CD4-positive, alpha-beta T cell treated with Interleukin-15 for 4 hours (primary cell): ENCODE measurements at places on chromosomes 2 and 18.

DNA sequence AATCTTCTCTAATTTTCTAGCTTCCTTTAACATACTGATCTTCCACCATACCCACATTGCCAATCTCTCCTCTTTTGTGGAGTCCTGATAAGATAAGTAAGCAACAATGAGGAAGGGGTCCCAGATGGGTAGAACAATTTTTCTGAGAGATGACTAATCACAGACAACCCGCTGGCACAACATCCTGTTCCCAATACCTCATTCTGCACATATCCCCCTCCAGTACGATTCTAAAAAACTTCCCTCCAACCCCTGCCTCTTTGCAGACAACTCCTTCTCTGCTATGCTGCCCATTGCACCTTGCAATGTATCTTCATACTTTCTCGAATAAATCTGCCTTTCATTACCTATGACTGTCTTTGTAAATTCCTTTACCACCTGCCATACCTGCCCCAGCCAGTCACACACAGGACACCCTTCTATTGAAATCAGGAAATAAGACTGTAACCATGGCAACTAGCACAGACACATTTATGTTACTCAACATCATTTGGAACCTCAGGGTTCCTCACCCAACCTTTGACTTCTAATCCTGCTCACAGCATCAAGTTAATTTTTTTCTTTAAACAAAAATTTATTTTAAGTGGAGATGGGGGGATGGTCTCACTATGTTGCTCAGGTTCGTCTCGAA lies 7.4 kb upstream of the EXOC6B start:
- no peak for DNase-seq

- no peak for DNase-seq
Measured at GRCh38 chr2:232748038-232748437, 28.3 kb downstream of the KCNJ13 start.

- no peak for DNase-seq
Measured at GRCh38 chr2:64765160-64765805, 111.6 kb upstream of the SERTAD2 start.

DNA sequence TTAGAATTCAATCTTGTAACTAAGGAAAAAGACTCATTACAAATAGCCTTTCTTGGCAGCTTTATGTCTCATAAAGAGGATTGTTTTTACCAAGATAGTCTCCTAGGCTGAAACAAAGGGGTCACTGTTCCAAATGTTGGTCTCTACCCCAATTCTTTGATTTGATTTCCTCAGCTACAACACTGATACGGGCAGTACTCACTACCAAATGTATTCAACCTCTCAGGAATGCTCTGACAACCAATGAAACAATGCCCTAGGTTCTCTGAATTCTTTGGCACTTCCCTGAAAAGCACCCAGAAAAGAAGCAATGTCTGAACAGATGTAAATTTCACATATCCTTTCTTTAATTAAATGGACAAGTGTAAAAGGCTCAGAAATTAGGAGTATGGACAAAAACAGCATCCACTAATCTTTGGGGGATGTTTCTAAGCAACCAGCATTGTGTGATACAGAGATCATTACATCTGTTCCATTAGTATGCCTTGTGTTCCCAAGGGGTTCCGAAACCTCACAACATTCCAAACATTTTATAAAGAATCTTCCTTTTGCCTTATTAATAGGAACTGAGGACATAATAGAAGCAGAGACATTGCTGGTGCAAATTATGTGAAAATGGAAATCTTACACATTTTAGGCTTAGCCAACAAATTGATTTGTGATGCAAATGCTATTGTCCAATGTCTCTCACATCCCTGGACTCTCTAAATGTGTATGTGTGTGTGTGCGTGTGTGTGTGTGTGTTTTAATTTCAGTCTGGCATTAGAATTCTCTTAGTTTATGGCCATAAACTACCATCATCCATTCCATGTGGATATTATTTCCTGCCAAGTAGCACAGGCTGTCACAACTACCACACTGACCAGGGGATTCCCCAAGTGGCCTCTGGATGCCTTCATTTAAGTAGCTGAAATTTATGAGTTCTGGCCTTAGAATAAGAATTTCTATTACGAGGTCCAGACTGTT lies 276.0 kb downstream of the MTX2 start:
- no peak for DNase-seq

DNA sequence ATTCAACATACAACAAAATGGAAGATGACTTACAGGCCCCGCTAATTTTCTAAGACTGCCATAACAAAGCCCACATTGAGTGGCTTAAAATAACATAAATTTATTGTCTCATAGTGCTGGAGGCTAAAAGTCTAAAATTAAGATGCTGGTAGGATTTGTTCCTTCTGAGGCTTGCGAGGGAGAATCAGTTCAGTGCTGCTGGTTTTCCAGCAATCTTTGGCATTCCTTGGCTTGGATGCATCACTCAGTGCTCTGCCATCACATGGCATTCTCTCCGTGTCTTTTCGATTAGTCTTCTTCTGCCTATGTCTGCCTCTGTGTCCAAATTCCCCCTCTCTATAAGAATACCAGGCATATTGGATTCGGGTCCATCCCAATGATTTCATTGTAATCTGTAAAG lies 959.3 kb upstream of the TMEFF2 start:
- no peak for DNase-seq

DNA sequence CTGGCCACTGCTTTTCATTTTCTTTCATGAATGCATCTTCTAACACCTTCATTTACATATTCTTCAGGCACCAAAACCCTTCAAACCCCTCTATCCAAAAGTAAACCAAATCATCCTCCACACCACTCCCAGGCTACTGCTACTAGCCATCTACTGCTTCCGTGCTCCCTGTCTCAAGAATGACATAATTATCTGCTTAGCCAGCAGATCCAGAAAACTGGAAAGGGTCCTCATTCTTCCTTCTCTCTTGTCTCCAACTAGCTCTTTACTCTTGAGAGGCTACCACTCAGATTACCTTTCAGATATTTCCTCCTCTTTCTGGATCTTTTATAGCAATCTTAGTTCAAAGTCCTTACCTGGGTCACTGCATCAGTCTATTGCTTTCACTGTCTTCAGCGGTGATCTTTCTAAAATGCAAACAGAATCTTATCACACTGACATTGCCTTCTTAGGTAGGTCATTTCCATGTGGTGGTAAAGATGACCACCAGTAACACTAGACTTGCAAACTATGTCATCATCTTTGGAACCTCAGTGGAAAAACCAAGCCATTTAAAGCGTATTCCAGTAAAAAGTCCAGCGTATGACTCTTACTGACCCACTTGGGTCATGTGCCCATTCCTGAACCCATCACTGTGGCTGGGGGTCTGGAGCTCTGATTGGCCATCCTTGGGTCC lies 15.8 kb upstream of the NEDD4L start:
- no peak for DNase-seq

DNA sequence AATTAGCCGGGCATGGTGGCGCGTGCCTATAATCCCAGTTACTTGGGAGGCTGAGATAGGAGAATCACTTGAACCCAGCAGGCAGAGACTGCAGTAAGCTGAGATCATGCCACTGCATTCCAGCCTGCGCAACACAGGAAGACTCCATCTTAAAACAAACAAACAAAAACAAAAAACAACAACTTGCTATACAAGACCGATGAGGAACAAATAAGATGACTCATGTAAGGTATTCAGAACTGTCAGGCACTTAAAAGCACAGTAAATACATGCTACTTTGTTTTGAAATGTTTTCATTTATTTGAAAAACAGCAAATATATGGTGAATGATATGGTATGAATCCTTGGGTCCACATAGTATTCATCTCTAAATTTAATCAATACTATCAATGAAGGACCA lies 66.7 kb downstream of the TRIP12 start:
- DNase-seq, result no peak

DNA sequence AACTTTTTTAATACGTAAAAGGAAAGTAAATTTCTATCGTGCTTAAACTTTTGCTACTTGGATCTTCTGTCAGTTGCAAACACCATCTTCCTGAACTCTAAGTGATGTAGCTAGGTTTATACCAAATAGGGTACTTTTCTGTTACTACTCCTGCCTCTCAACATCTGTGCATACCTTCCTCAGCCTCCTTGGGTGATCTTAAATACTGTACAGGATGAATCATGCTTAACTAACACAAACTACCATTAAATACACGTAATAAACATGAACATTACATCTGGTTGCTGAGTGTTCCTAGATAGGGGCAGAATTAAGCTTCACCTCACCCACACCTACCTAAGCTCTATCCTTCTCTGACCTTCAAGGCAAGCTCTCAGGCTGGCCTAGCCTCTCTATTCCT lies 398.0 kb downstream of the TXNL1 start:
- DNase-seq, result no peak

- DNase-seq, result no peak
Measured at GRCh38 chr2:65024149-65024829, 31.9 kb upstream of the CEP68 start.

DNA sequence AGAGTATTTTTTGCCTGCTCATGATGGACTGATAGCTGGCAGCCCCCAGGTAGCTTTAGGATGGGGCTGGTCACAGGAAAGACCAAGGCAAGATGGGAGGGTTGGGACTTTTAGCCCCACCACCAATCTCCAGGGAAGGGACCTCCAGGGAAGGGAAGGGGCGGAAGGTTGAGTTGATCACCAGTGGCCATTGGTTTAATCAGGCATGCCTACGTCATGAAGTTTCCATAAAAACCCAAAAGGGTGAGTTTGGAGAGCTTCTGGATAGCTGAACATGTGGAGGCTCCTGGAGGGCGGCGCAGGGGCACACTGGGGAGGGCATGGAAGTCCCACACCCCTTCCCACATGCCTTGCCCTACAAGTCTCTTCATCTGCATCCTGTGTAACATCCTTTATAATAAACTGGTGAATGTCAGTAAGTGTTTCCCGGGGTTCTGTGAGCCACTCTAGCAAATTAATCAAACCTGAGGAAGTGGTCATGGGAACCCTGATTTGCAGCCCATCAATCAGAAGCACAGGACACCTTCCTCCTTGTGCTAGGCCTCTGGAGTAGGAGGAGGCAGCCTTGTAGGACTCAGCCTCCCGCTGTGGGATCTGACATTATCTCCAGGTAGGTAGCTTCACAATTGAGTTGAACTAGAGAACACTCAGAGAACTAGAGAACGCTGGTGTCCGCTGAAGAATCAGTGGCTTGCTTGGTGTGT lies 30.3 kb downstream of the RAB31 start:
- no peak for DNase-seq

GRCh38 chr18:4605212-4605611 lies 150.1 kb upstream of the DLGAP1 start:
- DNase-seq, result no peak

DNA sequence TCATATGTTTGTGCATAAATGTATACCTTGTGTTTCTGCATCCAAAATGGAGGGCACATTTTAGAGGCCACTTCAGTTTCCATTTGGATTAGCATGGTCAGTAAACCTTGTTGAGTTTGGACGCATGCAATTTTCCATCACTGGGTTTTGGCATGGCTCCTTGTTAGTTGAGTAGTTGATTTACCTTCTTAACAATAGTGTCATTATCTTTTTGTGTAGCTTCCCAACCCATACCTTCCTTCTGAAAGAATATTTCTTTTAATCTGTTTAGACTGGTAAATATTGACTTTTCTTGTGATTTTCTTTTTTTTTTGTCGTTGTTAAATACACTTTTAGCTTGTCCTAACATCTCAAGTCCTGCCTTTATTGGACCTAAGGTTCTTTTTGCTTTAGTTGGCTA lies 15.5 kb downstream of the RPIA start:
- no peak for DNase-seq

- DNase-seq, result no peak
Measured at GRCh38 chr2:130884503-130884902, 47.8 kb downstream of the ARHGEF4 start.

DNA sequence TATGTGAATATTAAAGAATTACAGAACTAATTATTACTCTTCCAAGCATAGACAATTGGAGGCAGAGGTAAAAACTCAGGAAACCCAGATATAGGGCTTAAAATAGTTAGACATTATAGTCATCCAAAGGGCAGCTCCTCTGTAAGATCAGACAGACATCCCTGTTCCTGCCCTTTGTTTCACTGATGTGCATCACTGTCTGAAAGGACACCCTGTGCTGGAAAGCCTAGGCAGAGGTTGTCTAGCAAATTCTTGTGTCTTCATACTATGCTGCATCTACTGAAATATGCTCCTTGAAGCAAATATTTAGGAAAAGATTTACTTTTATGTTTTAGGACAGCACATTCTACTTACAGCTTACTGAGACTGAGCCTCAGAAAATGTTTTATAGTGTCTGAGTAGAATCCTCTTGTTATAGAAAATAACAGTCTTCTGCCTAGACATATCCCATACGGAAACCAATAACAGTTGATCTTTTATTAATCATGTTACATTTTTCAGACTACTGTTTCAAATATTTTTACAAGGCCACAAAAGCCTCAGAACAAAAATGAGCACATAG lies 977.3 kb upstream of the CDH2 start:
- DNase-seq, result no peak

DNA sequence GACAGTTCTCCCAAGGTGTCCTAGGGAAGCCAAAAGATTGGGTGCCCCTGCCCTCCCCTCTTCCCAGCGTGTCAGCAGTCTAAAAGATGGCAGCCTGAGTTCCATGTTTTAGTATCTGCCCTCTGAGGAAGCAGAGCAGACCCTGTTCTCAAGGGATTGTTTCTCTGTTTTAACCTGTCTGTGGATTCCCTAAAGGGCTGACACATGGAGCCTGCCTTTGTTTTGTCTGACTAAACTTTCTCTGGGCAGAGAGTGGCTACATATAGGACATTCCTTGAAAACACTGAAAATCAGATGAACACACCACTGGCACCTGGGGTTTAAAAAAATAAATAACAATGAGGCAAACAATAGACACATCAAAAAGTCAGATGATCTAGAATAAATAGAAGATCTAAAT lies 337.6 kb downstream of the KIAA1328 start:
- DNase-seq, result no peak

GRCh38 chr2:62526531-62527381 lies 20.8 kb upstream of the TMEM17 start:
- no peak for DNase-seq

GRCh38 chr2:42510191-42510590 lies 16.4 kb upstream of the KCNG3 start:
- DNase-seq, result no peak

GRCh38 chr18:73950116-73950700 lies 197.4 kb downstream of the FBXO15 start:
- DNase-seq, result no peak

GRCh38 chr2:61179701-61180639 lies 18.0 kb downstream of the C2orf74 start:
- no peak for DNase-seq

GRCh38 chr2:187438455-187438854 lies 9.6 kb downstream of the CALCRL start:
- DNase-seq, result no peak
